Fibroblast of skin of right quadriceps (primary cell): ENCODE measurements at places on chromosomes 12 and 14.

- peak; percentile 28 for DNase-seq
These were observed 44.2 kb downstream of the TTC8 start for GRCh38 chr14:88868558-88869159.

GRCh38 chr12:49923035-49923644, 19.4 kb upstream of the FAIM2 start:
- DNase-seq = no peak

GRCh38 chr12:32544893-32545292, 134.2 kb upstream of the DNM1L start:
- DNase-seq = no peak

GRCh38 chr14:41120402-41120801, 486.3 kb upstream of the LRFN5 start:
- no peak for DNase-seq

DNA sequence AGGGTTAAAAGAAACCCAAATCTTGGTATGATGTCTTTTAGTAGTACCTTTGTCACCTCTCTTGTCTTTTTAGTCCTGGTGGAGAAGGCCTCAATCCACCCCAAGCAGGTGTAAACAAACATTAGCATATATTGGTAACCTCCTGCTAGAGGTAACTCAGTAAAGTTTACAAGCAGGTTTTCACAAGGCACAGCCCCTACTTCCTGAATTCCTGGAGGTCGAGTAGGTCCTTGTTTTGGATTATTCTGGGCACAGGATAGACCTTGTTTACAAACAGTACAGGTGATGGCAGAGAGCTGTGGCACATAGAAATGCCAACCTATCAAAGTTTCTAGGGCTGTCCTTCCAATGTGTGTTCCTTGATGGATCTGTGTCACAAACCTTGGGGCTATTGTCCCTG, 99.1 kb downstream of the ALG10 start:
- no peak for DNase-seq

GRCh38 chr14:99195602-99196309, 76.2 kb downstream of the BCL11B start:
- DNase-seq = peak; percentile 73

- no peak for DNase-seq
These were observed 450 bp upstream of the RBM25 start for GRCh38 chr14:73057944-73058223.

GRCh38 chr12:6374786-6375160, 590 bp downstream of the SCNN1A start:
- DNase-seq = no peak
